ENCODE measurements at places on chromosomes 11 and 22.

DNA sequence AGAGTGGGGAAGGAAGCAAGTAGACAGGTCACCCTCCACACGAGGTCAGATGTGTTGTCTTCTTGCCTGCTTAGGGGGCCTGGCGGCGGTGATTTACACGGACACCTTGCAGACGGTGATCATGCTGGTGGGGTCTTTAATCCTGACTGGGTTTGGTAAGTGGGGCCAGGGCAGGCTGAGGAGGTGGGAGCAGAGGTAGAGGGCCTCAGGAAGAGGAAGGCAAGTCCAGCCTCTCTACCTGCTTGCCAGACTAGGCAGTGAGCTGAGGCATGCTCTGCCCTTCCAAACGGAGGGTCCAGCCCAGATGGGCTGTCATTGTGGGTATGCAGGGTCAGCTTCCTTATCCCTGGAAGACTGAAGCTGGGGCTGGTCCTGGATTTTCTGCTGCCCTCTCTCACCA lies 39.9 kb downstream of the SLC5A1 start:
- H3K4me3 ChIP-seq: no peak overlapping the region
- H3K27me3 ChIP-seq: no peaks in the 10 kb centered on the region
- H3K36me3 ChIP-seq: no peaks in the 10 kb centered on the region
- no peak overlapping the region for H3K27ac ChIP-seq
- H3K4me1 ChIP-seq: no peaks in the 10 kb centered on the region

- peak overlapping the region; percentile 81 for H3K27ac ChIP-seq
- H3K27me3 ChIP-seq: no peaks in the 10 kb centered on the region
- no peak for DNase-seq
- H3K4me3 ChIP-seq: no peak overlapping the region
- H3K4me1 ChIP-seq: peaks cover 100% of the 10 kb centered on the region
Observed at GRCh38 chr11:75341612-75342011, 9.8 kb downstream of the ARRB1 start.

GRCh38 chr11:86066657-86067008 lies 2.3 kb downstream of the PICALM start:
- H3K27ac ChIP-seq: peak overlapping the region; percentile 97
- no peak for DNase-seq
- H3K27me3 ChIP-seq: no peaks in the 10 kb centered on the region
- peaks cover 59% of the 10 kb centered on the region for H3K4me1 ChIP-seq
- H3K36me3 ChIP-seq: no peaks in the 10 kb centered on the region

DNA sequence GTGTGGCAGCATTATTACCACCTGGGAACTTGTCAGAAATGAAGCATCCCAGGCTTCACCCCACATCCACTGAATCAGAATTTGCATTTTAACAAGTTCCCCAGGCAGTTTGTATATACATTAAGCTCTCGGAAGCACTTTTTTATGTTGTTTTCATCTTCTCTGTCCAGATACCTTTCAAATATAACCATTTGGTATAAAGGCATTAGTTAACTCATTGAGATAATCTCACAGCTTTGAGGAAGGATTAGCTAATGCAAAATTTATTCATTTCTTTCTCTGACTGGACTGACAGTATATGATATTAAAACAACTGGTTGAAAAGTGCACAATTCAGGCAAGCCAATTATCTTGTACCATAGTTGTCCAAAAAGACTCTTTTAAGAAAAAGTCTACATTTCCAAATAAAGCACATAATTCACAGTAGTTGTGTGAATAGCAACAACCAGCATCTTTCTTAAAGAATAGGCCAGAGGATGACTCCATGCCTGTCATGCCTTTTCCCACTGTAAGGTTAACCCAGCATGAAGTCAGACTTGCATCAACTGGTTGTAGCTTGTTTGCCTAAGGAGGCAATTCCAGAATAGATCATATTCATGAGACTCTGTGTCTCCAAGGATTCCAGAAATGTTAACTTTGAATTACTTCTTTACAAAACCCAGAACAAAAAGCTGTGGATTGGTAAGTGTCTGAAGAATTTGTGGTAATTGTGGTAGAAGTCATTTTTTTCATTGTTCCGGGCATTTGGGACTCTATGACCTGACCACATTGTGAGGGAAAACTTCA lies 254.3 kb upstream of the SESN3 start:
- no peaks in the 10 kb centered on the region for H3K27me3 ChIP-seq
- H3K4me3 ChIP-seq: no peak overlapping the region
- DNase-seq: no peak

DNA sequence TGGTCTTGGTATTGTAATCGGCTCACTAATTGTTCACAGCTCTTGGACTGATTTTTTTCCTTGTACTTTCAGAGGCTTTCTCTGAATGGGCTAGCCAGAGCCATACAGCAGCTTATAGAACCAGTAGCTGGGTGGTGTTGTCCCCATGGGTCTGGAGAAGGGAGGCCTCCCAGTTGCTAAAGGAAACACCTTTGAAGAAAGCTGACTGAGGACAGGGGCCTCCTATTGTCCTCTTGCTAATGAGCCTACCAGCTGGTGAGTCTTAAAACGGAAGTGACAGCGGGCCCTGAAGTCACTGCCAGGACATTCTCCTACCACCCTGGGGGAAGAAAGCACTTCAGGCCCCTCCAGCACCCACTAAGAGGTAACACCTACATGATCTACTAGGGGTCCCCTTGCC lies 9.9 kb downstream of the FADS3 start:
- no peaks in the 10 kb centered on the region for H3K36me3 ChIP-seq
- H3K27ac ChIP-seq: no peak overlapping the region
- no peaks in the 10 kb centered on the region for H3K27me3 ChIP-seq
- no peak overlapping the region for H3K4me3 ChIP-seq

- DNase-seq: no peak
- H3K27ac ChIP-seq: no peak overlapping the region
- no peak overlapping the region for H3K4me3 ChIP-seq
- no peaks in the 10 kb centered on the region for H3K27me3 ChIP-seq
- H3K36me3 ChIP-seq: no peaks in the 10 kb centered on the region
Observed at GRCh38 chr11:2881981-2882375, 3.6 kb downstream of the CDKN1C start.

- H3K27me3 ChIP-seq: no peaks in the 10 kb centered on the region
- DNase-seq: no peak
- no peak overlapping the region for H3K27ac ChIP-seq
- H3K36me3 ChIP-seq: no peaks in the 10 kb centered on the region
- H3K4me1 ChIP-seq: peaks cover 47% of the 10 kb centered on the region
Observed at GRCh38 chr22:42184852-42185251, 54.2 kb upstream of the CYP2D6 start.

DNA sequence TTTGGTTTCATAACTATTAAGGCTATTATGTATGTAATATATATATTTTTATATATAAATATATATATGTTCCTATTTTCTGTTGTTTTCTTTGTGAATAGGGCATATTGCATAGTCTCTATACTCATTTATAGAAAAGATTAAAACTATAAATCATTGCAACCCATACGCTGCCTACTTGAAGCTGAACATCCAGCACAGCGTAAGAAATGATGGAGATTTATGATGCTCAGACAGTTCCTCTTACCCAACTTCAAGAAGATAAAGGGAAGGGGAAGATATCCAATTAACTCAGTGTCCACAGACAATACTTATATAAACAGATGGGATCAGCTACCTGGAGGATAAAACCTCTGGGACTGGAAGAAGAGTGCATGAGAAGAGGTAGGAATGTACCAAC lies 791.7 kb downstream of the FAM181B start:
- H3K4me1 ChIP-seq: no peaks in the 10 kb centered on the region
- no peak overlapping the region for H3K4me3 ChIP-seq
- DNase-seq: no peak
- no peaks in the 10 kb centered on the region for H3K27me3 ChIP-seq
- no peak overlapping the region for H3K27ac ChIP-seq
- no peaks in the 10 kb centered on the region for H3K36me3 ChIP-seq

- DNase-seq: no peak
- H3K27ac ChIP-seq: no peak overlapping the region
- peaks cover 12% of the 10 kb centered on the region for H3K4me1 ChIP-seq
Observed at GRCh38 chr11:96287822-96288439, 55.1 kb downstream of the MAML2 start.

- no peak for DNase-seq
- H3K27ac ChIP-seq: no peak overlapping the region
- H3K36me3 ChIP-seq: no peaks in the 10 kb centered on the region
- no peaks in the 10 kb centered on the region for H3K4me1 ChIP-seq
Observed at GRCh38 chr11:71370895-71371673, 77.1 kb downstream of the DHCR7 start.

- H3K27me3 ChIP-seq: no peaks in the 10 kb centered on the region
- H3K27ac ChIP-seq: no peak overlapping the region
- H3K4me1 ChIP-seq: no peaks in the 10 kb centered on the region
- H3K4me3 ChIP-seq: no peak overlapping the region
- DNase-seq: no peak
Observed at GRCh38 chr11:35459489-35459888, 40.1 kb upstream of the SLC1A2 start.

DNA sequence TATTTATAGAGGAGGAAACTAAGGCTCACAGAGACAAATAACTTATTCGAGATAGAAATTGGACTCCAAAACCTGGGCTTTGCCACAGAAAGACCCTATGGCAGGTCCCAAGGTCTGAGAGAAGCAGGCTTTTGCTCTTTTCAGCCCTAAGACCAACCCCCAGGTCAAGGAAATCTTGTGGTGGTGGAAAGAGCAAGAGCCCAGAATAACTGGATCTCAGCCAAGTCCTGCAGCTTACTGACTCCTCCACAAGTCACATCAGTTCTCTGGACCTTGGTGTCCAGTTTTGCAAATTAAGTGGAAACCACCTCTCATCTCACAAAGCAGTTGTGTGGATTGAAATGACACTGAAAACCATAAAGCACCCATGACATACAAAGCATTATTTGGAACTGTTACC lies 122.2 kb downstream of the C11orf58 start:
- no peak overlapping the region for H3K27ac ChIP-seq
- no peaks in the 10 kb centered on the region for H3K27me3 ChIP-seq
- no peaks in the 10 kb centered on the region for H3K36me3 ChIP-seq
- no peak for DNase-seq

DNA sequence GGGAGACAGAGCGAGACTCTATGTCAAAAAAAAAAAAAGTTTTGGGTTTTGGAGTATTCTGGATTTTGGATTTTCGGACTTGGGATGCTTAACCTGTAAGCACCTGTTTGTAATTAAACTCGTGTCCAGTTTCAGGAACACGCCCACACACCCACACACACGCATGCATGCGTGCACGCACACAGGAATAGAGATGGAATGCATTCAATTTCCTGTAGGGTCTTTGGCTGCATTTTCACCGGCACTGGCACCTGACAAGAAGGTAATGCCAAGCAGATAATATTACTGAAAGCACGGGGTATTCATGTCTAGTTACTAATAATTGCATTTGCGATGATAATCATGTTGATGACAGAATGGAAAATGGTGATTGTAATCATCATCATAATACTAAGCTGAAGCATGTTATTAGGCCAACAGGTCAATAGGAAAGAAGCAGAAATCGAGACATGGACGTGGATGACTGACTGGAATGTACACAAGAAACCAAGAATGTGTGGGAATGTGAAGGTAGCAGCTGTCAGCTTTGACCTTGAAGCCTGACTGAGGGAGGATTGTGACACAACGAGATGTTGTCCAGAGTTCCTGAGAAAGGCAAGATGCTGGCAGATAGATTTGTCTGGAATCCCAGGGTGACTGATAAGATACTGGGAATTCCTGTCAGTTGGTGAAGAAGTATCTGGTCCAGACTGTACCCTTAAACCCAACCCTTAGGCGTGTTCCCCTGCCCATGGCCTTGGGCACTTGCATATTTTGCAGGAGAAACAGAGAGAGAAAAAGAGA lies 108.6 kb downstream of the SYN3 start:
- H3K4me1 ChIP-seq: peaks cover 5% of the 10 kb centered on the region
- H3K27me3 ChIP-seq: no peaks in the 10 kb centered on the region
- no peaks in the 10 kb centered on the region for H3K36me3 ChIP-seq

GRCh38 chr22:27222178-27222577 lies 564.8 kb downstream of the MIAT start:
- no peaks in the 10 kb centered on the region for H3K36me3 ChIP-seq
- peaks cover 10% of the 10 kb centered on the region for H3K4me1 ChIP-seq
- H3K27ac ChIP-seq: no peak overlapping the region
- no peaks in the 10 kb centered on the region for H3K27me3 ChIP-seq
- no peak overlapping the region for H3K4me3 ChIP-seq

DNA sequence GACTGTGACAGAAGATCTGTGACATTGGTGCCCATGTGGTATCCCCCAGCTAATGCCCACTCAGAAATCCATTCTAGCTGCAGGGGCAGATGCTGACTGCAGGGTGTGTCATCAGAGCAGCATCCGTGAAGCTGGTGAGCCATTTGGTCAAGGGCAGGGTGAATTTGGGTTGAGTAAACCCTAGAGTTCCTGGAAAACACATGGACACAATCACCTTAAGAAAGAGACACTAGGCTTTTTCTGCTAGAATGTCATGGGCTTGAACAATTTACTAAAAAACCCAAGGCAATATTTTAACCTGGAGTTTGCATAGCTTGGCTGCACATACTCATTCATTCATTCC lies 100.0 kb downstream of the ADAMTS15 start:
- H3K36me3 ChIP-seq: no peaks in the 10 kb centered on the region
- no peak overlapping the region for H3K4me3 ChIP-seq

GRCh38 chr11:110986016-110986415 lies 259.5 kb upstream of the POU2AF2 start:
- H3K4me3 ChIP-seq: no peak overlapping the region
- DNase-seq: no peak
- H3K27me3 ChIP-seq: no peaks in the 10 kb centered on the region
- H3K4me1 ChIP-seq: peaks cover 6% of the 10 kb centered on the region
- H3K36me3 ChIP-seq: no peaks in the 10 kb centered on the region
- H3K27ac ChIP-seq: no peak overlapping the region

- H3K27me3 ChIP-seq: no peaks in the 10 kb centered on the region
- H3K4me3 ChIP-seq: no peak overlapping the region
- no peak for DNase-seq
- no peaks in the 10 kb centered on the region for H3K36me3 ChIP-seq
Observed at GRCh38 chr11:107706531-107706930, 5.3 kb downstream of the SLN start.

DNA sequence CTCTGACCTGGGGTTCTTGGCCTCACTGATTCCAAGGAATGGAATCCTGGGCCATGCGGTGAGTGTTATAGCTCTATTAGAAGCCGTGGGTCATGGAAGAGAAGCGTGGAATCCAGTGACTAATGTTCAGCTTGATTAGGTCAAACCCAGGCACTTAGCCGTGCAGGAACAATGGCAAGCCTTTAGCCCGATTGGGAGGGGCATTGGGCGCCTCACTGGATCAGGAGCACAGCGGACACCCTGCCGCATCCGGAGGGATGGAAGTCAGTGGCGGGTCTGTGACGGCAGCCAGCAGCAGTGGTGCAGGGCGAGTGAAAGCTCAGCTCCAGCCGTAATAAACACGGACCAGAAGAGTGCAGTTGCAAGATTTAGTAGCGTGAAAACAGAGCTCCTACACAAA lies 20.5 kb upstream of the SLC17A6 start:
- no peak for DNase-seq
- no peak overlapping the region for H3K27ac ChIP-seq
- no peaks in the 10 kb centered on the region for H3K4me1 ChIP-seq
- H3K4me3 ChIP-seq: no peak overlapping the region
- no peaks in the 10 kb centered on the region for H3K27me3 ChIP-seq

GRCh38 chr11:125155767-125156166 lies 8.8 kb upstream of the PKNOX2 start:
- no peaks in the 10 kb centered on the region for H3K36me3 ChIP-seq
- DNase-seq: no peak
- no peaks in the 10 kb centered on the region for H3K4me1 ChIP-seq
- H3K27me3 ChIP-seq: no peaks in the 10 kb centered on the region
- H3K27ac ChIP-seq: no peak overlapping the region

GRCh38 chr22:45907996-45908395 lies 69.0 kb downstream of the WNT7B start:
- no peaks in the 10 kb centered on the region for H3K27me3 ChIP-seq
- H3K4me3 ChIP-seq: no peak overlapping the region
- peaks cover 43% of the 10 kb centered on the region for H3K4me1 ChIP-seq
- no peak for DNase-seq
- H3K36me3 ChIP-seq: no peaks in the 10 kb centered on the region

GRCh38 chr11:74135127-74135840 lies 35.5 kb downstream of the C2CD3 start:
- peaks cover 9% of the 10 kb centered on the region for H3K36me3 ChIP-seq
- no peak for DNase-seq
- peaks cover 8% of the 10 kb centered on the region for H3K4me1 ChIP-seq

All from vagina (tissue), 2 donors.